ENCODE measurements at places on chromosomes 1 and 21.

GRCh38 chr1:156704930-156705320, 458 bp downstream of the CRABP2 start:
- no peak for DNase-seq

- DNase-seq = no peak
Measured at GRCh38 chr1:65163201-65163805, 15.3 kb downstream of the AK4 start.

- DNase-seq = peak; percentile 29
Measured at GRCh38 chr1:211643324-211644212, 31.9 kb downstream of the NEK2 start.

DNA sequence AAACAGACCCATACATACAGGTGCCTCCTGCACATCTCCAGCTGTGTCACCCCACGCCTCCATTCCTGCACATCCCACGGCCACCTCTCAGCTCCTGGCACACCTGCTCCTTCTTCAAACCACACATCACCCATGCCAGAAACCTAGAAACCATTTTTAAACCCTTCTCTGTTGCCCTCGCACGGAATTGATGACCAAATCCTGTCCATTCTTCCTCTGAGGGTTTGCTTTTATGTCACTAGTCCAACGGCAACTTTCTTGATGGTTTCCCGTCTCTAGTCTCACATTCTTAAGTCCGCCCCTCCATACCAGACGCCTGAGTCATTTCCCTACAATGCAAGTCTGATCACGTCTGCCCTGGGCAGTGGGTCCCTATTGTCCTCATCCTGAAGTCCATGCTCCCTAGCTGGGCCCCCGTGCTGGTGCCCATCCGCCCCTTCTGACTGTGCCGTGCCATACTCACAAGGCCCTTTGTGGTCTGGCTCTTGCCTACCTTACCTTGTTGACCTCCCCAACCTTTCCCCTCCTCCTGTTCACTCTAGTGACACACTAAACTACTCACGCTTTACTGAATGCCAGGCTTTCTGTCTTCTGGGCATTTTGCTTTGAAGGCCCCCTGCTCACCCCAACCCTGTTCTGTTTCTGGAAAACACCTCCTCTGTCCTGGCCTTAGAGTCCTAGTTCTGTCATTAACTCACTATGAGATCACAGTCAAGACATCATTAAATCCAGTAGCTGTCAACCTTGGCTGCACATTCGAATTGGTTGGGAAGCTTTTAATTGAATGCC, 17.6 kb downstream of the SLC2A1 start:
- no peak for DNase-seq

All from activated naive CD4-positive, alpha-beta T cell (primary cell).